ENCODE measurements at places on chromosomes 12 and 14.

DNA sequence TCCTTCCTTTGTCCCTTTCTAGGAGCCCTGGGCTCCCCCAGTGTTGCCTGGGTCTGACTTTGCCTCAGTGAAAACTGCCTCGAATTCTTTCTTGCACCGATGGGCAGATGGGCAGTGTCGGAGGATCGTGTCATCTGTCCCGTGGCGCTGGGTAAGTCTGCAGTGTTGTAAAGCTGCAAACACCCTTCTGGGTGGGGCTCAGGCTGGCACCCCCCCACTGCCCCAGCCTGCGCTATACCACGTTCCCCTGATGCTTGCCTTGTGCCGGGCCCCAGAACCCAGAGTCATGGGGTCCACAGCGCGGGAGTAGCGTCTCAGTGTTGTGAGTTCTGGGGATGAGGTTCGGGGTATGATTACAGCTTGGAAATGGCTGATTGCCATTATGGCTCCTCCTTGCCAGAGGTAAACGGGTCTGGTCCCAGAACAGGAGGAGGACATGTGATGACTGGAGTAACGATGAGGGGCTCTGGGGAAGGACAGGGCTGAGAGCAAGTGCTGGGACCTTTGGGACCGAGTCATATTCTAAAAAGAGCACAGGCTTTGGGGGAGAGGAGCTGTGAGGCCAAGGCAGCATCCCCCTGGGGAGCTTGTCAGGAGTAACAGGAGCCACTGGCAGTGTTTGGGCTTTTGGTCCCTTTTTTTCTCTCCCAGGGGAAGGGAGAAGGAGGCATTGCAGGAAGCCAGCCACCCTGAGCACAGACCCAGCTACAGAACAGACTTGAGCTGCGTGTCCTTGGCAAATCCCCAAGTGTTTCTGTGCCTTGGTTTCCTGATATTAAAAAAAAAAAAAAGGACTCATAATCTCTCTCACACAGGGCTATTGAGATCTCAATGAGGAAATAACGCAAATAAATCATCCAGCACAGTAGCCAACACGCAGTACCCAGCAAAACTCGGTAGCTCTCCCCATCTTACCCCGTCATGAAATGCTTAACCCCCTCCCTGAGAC is 4.3 kb downstream of the RTL1 start:
- no peaks in the 10 kb centered on the region for H3K4me1 ChIP-seq
- no peak overlapping the region for H3K4me3 ChIP-seq
- peaks cover 39% of the 10 kb centered on the region for H3K27me3 ChIP-seq
- H3K36me3 ChIP-seq = no peaks in the 10 kb centered on the region
- no peak overlapping the region for H3K27ac ChIP-seq
- no peak for DNase-seq

DNA sequence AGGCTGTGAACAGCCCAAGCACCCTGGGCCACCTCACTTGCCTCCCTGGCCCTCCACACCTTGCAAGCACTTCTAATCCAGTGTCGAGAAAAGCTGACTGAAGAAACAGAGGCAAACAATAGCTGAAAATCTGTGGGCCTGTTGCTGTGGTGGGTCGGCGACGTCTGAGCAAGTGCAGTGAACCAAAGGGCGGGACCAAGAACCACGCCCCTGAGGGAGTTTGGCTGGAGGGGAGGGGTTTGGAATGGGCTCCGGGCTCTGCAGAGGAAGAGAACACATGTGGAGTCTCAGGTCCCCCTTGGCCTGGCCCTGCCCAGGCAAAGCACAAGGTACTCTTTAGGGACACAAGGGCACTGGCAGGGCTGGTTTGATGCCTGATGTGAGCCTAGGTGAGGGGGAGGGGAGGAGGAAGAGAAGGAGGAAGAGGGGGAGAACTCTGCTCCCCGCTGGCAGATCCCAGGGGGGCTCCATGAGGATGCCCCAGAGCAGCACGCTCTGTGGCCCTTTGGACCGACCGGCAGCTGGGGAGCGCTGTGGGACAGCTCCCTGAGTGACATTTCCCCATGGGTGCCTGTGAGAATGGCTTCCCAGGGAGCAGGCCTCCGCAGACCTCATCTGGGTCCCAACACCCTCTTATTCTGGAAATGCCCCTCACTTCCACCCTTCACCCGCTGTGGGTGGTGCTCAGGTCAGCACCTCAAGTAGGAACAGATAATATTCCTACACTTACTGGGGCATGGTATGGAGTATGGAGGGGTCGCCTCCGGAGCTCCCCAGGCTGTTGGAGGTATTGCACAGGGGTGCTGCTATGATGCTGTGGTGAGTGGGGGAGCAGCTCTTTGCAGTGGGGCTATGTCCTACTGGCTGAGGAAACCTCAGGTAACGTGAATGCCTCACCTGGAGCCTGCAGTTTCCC is 85.5 kb downstream of the CPSF2 start:
- H3K36me3 ChIP-seq = peaks cover 2% of the 10 kb centered on the region
- peaks cover 5% of the 10 kb centered on the region for H3K27me3 ChIP-seq
- H3K27ac ChIP-seq = no peak overlapping the region
- H3K4me1 ChIP-seq = no peaks in the 10 kb centered on the region
- no peak for DNase-seq

DNA sequence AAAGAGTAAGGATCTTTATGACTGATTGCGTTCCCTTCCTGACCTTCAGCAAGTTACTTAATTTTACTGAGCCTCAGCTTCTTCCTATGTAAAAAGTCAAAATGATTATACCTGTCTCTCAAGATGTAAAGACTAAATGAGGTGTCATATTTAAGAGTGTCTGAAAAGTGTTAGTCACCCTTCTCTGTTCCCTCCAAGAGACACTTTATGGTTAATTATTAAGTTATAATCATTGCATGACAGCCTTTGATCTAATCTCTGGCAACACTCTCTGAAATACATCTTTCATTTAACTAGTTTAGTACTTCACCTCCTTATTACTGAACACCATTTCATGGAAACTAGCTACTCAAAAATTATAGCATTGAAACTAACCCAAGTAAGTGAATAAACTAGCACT is 54.8 kb downstream of the BMAL2 start:
- no peak overlapping the region for H3K4me3 ChIP-seq
- H3K27me3 ChIP-seq = peaks cover 3% of the 10 kb centered on the region
- no peak overlapping the region for H3K27ac ChIP-seq
- no peak for DNase-seq
- H3K36me3 ChIP-seq = no peaks in the 10 kb centered on the region
- no peaks in the 10 kb centered on the region for H3K4me1 ChIP-seq

DNA sequence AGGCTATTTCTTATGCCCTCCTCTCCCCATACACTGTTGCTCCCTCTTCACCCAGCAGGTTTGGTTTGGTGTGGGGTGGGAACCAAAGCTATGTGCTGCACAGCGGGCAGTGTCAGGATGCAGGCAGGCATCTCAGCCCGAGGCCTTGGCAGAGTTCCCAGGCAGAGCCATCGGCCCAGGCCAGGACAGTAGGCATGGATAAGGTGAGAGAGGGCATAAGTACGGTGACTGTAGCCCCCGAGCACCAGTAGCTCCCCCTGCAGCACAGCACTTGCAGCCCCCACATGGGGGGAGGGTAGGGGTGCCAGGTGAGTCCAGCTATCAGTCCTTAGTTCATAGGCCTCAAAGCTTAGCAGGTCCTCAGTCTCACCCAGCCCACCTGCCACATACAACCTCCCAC is 7.2 kb downstream of the KLHL33 start:
- no peak for DNase-seq
- H3K36me3 ChIP-seq = no peaks in the 10 kb centered on the region
- peak overlapping the region; percentile 91 for H3K27ac ChIP-seq
- no peaks in the 10 kb centered on the region for H3K27me3 ChIP-seq

DNA sequence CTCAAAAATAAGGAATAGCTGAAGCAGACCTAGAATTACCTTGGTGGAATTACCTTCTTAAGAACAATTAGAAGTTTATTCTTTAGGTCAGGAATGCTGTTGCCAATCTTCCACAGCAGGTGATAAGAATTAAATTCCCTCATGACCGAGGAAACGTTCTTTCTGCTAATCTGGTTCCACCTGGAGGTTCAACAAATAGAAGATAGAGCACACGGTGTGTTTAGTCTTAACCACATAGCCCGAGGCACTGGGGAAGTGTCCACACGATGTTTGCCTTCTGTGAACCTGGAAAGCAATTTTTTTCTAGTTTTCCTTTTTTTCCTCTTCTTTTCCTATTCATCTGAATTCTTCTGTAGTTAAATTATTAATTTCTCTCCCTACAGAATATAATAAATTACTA is 906.9 kb downstream of the NRXN3 start:
- H3K4me1 ChIP-seq = no peaks in the 10 kb centered on the region
- no peak overlapping the region for H3K4me3 ChIP-seq
- DNase-seq = no peak
- H3K27ac ChIP-seq = no peak overlapping the region

GRCh38 chr12:87667378-87667777 is 361.8 kb downstream of the C12orf50 start:
- no peaks in the 10 kb centered on the region for H3K36me3 ChIP-seq
- no peak for DNase-seq
- H3K27ac ChIP-seq = no peak overlapping the region
- no peaks in the 10 kb centered on the region for H3K4me1 ChIP-seq
- H3K4me3 ChIP-seq = no peak overlapping the region
- H3K27me3 ChIP-seq = no peaks in the 10 kb centered on the region

- no peak for DNase-seq
- H3K4me3 ChIP-seq = no peak overlapping the region
- H3K4me1 ChIP-seq = peaks cover 10% of the 10 kb centered on the region
- H3K27ac ChIP-seq = no peak overlapping the region
These were observed 172.8 kb downstream of the NELL2 start for GRCh38 chr12:44703182-44703910.

- H3K36me3 ChIP-seq = no peaks in the 10 kb centered on the region
- no peak overlapping the region for H3K27ac ChIP-seq
- H3K27me3 ChIP-seq = no peaks in the 10 kb centered on the region
- H3K4me1 ChIP-seq = peaks cover 17% of the 10 kb centered on the region
- DNase-seq = no peak
- H3K4me3 ChIP-seq = no peak overlapping the region
These were observed 77.0 kb upstream of the FOXN3 start for GRCh38 chr14:89493877-89494634.

DNA sequence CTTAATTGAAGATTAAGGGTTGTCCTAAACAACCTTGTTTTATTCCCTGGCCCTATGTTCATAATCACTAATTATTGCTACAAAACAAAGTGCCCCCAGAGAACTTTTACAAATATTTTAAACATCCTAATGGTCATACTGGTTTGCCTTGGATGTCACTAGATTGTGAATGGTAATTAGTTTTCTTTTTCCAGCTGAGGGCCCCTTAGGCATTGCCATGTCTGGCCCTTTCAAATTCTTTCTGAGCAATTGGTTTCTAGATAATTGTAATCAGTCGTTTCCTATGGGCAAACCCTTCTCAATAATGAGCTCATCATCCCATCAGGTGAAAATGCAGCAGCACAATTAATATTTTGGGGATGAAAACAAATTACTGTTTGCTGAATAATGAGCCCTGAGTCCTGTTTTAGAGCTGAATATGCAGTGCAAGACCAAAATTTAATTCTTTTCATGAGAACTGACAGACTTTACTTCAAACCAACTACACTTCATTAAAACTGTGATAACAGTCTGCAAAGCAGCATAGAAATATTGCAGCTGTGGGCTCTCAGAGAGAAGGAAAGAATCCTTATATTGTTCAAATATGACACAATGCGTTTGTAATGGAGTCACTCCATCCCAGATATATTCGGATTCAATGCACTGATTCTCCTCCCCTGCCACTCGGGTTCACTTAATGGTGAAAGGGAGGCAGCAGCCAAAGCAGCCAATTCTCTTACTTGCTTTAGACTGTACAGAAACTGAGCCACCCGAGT is 67.7 kb upstream of the ARHGAP5 start:
- H3K27me3 ChIP-seq = peaks cover 11% of the 10 kb centered on the region
- DNase-seq = no peak
- no peak overlapping the region for H3K4me3 ChIP-seq
- H3K36me3 ChIP-seq = no peaks in the 10 kb centered on the region
- no peaks in the 10 kb centered on the region for H3K4me1 ChIP-seq

GRCh38 chr12:76878099-76878898 is 520 bp downstream of the CSRP2 start:
- peak overlapping the region; percentile 79 for H3K4me3 ChIP-seq
- H3K27ac ChIP-seq = no peak overlapping the region
- no peaks in the 10 kb centered on the region for H3K36me3 ChIP-seq
- DNase-seq = peak; percentile 31

- no peaks in the 10 kb centered on the region for H3K4me1 ChIP-seq
- H3K27me3 ChIP-seq = no peaks in the 10 kb centered on the region
- H3K4me3 ChIP-seq = no peak overlapping the region
- no peak overlapping the region for H3K27ac ChIP-seq
- no peak for DNase-seq
These were observed 22.1 kb upstream of the E2F7 start for GRCh38 chr12:77087427-77087826.

GRCh38 chr12:32558903-32559302 is 120.2 kb upstream of the DNM1L start:
- no peaks in the 10 kb centered on the region for H3K36me3 ChIP-seq
- H3K4me1 ChIP-seq = no peaks in the 10 kb centered on the region
- H3K27me3 ChIP-seq = peaks cover 2% of the 10 kb centered on the region
- H3K4me3 ChIP-seq = no peak overlapping the region
- H3K27ac ChIP-seq = no peak overlapping the region
- no peak for DNase-seq

DNA sequence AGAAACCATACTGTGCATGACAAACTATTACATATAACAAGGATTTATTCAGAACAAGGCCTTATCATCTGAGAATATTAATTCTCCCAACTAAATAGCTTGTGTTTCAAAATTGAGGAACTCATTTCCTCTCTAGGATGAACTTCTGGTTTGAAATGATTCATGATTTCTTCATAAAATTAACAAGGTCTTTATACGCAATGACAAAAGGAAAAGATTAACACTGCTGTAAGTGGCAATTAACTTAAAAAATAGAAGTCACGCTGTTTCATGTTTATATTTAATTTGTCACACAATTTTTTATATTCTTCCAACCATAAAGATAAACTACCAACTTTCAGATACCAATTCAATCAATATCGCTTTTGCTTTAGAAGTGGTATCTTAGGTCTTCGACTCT is 80.8 kb downstream of the GRIP1 start:
- no peak overlapping the region for H3K27ac ChIP-seq
- H3K36me3 ChIP-seq = no peaks in the 10 kb centered on the region
- peaks cover 5% of the 10 kb centered on the region for H3K27me3 ChIP-seq
- no peak overlapping the region for H3K4me3 ChIP-seq
- H3K4me1 ChIP-seq = no peaks in the 10 kb centered on the region

- peaks cover 12% of the 10 kb centered on the region for H3K4me1 ChIP-seq
- H3K36me3 ChIP-seq = peaks cover 3% of the 10 kb centered on the region
- H3K27me3 ChIP-seq = peaks cover 19% of the 10 kb centered on the region
- no peak overlapping the region for H3K27ac ChIP-seq
These were observed 156.0 kb downstream of the SAMD4A start for GRCh38 chr14:54722791-54723432.

Measured in activated CD8-positive, alpha-beta T cell treated with anti-CD3 and anti-CD28 coated beads for 36 hours (primary cell).